T-helper 9 cell (primary cell): ENCODE measurements at places on chromosomes 4 and X.

DNA sequence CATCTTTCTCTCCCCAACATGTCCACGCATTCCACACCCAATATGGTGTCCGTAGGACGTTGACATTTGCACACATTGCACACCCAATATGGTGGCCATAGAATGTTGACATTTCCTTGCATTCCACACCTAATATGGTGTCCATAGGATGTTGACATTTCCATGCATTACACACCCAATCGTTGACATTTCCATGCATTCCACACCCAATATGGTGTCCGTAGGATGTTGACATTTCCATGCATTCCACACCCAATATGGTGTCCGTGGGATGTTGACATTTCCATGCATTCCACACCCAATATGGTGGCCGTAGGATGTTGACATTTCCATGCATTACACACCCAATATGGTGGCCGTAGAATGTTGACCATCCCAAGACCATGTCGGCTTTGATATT, 88.4 kb upstream of the SHOX start:
- DNase-seq, result no peak

GRCh38 chr4:178148106-178148505, 705.9 kb upstream of the AGA start:
- no peak for DNase-seq

DNA sequence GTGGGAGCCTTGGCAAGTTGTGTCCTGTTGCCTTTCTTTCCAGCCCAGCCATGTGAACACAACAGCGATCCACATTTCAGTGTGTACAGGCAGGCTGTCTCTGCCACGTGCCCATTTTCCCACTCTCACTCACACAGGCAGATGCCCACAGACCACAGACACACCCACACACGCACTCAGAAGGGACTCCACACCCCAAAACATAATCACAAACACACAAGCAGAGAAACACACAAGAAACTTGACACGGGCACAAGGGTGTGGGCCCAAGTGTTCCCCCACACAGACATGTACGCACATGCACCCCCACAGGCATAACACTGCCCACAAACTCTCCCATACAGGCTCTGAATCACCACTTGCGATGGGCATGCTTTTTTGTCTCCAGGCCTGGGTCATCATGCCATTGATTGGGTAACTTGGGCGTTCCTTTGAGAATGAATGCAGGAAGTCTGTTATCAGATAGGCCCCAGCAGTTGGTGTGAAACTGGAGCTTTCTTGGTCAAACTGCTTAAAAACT, 84.3 kb downstream of the NBDY start:
- peak; percentile 36 for DNase-seq

GRCh38 chr4:111210595-111210994, 587.7 kb upstream of the PITX2 start:
- no peak for DNase-seq

- no peak for DNase-seq
These were observed at the start of gene FAM13A for GRCh38 chr4:89056953-89057398. Gene FAM13A (minus strand): TSS chr4:89057185. CDS start chr4:89056964, 221 bp downstream.

- DNase-seq, result no peak
These were observed 9.3 kb upstream of the GPRIN3 start for GRCh38 chr4:89316931-89317366.

DNA sequence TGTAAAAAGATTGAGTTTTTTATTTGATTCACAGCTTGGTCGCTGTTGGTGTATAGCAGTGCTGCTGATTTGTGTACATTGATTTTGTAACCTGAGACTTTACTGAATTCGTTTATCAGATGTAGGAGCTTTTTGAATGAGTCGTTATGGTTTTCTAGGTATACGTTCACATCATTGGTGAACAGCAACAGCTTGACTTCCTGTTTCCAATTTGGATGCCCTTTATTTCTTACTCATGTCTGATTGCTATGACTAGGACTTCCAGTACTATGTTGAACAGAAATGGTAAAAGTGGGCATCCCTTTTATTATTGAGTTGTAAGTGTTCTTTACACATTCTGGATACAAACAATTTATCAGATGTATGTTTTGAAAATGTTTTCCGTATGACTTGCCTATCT, 76.0 kb downstream of the ADGRG4 start:
- no peak for DNase-seq

DNA sequence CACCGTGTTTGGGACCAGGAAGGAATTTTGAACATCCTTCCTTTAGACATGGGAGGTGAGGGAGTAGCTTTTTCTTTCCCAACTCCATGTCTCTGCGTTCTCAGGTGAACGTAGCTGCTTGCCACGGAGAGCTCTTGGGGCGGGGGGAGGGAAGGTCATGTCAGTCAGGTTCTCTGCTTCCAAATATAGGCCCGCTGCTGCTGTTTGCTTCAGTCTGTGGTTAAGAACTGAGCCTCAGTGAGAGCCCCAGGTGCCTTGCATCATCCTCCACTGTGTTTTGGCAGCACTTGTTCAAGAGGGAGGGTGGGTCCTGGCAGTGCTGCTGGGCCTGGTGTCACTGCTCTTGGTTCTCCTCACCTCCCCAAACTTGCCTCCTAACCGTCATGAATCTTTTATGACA, 46.5 kb downstream of the HADH start:
- DNase-seq, result peak; percentile 12

DNA sequence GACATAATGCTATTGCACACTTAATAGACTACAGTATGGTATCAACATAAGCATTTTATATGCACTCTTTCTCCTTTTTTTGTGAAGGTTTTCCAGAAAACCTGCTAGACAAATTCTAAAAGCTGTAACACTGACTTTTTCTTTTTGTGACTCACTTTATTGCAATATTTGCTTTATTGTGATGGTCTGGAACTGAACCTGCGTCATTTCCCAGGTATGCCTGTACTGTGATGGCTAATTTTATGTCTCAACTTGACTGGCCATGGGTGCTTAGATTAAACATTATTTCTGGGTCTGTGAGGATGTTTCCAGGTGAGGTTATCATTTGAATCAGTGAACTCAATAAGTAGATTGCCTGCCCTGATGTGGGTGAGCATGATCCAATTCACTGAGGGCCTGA, 35.5 kb upstream of the LAMP2 start:
- no peak for DNase-seq

- no peak for DNase-seq
These were observed 19.0 kb upstream of the MAML3 start for GRCh38 chr4:140172960-140173359.

DNA sequence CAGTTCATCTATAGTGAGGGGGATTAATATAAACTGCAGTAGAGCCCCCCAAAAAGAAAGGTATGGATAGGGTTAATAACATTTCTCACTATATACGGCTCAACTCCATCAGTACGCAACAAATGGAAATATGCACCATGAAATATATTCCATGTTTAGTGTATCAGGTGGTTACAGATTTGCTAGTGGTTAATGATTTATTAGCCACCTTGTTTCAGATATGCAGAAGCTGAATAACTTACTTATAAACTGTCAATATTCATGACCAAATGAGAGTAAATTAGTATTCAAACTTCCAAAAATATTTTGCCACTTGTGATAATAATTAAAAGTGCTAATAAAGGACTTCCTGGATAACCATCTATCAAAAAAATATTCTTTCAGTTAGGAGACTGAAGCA, 14.8 kb downstream of the AMTN start:
- no peak for DNase-seq

DNA sequence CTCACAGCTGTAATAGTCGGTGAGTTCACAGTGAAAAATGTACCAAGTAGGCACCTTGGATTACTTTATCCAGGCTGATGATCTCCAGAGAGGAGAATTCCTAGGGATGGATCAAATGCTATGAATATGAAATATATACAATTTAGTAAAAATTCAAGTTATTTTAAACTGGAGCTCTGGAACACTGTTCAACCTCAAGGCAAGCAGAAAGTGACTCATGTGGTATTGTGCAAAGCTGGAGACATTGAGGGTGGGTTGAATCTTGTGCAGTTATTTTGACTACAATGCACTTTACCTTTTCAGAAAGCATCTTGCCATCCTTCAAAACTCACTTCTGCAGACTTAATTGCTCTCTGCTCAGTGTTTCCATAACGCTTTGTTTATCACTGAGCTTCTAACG, 43.4 kb downstream of the OSTC start:
- DNase-seq, result no peak
